ENCODE measurements at places on chromosomes 13 and 19.

- DNase-seq: no peak
Observed at GRCh38 chr13:91544723-91545122, 146.3 kb downstream of the GPC5 start.

DNA sequence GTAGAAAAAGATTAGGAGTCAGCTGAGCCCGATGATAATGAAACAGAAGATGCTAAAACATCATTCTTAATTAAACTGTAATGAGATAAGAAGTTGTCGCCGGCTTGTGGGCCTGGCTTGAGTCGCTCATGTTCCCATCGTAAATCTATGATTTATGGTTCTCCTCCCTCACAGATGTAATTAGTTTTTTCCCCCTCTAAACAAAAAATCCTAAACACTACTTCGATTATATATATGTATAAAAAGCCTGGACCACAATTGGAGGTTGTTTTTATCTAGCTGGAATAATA is 151.3 kb downstream of the PTPRS start:
- DNase-seq: no peak

GRCh38 chr13:48126944-48127830 is 32.3 kb upstream of the MED4 start:
- DNase-seq: no peak

DNA sequence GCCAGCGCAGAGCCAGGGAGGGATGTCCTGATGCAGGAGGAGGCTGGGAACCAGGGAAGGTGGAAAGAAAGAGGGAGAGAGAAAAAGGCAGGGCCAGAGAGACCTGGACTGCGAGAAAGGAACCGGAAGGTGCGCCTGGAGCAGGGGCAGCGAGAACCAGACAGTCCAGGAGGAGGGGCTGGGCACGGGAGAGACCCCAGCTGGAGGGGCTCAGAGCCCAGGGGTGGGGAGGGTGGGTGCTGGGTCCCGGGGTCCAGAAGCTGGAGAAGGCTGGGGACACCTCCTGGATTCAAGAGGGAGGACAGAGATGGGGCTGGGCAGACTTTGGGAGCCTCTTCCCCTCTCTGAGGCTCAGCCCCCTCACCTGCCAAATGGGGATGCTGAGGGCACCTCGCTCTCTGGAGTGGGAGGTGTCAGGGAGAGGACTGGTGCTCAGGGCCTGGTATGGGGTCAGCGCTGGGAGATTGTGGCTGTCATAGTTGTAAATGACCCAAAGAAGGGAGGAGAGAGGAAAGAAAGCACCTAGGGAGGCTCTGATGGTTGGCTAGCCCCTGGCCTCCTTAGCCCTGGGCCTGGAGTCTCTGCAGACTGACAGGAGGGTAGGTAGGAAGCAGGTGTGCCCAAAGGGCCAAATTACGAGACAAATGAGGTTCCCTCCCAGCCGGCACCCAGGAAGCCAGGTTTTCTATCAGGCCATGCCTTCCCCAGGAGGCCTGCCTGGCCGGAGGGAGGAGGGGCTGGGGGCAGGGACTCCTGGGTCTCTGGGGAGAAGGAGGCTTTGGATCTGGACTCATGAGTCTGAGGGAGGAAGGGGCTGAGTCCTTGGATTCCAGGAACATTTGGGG is 1.3 kb upstream of the SPACA6 start:
- no peak for DNase-seq

GRCh38 chr13:104976986-104977385 is 1558.5 kb downstream of the EFNB2 start:
- DNase-seq: no peak

GRCh38 chr13:109361562-109362289 is 424.7 kb downstream of the IRS2 start:
- no peak for DNase-seq

GRCh38 chr13:21742096-21742495 is 71.2 kb downstream of the FGF9 start:
- no peak for DNase-seq

- DNase-seq: no peak
Observed at GRCh38 chr19:19597809-19598306, 20.6 kb downstream of the PBX4 start.

- no peak for DNase-seq
Observed at GRCh38 chr19:37933937-37934358, 26.9 kb downstream of the SIPA1L3 start.

DNA sequence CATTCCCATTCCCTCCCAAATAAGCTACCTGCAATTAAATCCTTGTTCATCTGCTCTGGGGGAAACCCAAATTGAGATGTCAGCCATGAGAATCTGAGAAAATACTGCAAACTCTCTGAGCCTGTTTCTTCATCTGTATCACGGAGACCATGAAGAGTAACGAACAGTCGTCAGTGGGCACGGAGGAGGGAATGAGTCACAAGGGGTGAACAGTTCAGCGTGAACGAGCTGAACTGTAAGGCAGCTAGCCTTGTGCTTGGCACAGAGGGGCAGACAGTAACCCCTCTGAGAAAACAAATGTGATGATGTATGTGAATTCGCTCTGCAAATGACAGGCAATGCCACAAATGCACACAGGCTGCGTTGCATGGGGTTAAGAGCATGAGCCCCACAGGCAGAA is 288.7 kb downstream of the FOXO1 start:
- DNase-seq: peak; percentile 37

DNA sequence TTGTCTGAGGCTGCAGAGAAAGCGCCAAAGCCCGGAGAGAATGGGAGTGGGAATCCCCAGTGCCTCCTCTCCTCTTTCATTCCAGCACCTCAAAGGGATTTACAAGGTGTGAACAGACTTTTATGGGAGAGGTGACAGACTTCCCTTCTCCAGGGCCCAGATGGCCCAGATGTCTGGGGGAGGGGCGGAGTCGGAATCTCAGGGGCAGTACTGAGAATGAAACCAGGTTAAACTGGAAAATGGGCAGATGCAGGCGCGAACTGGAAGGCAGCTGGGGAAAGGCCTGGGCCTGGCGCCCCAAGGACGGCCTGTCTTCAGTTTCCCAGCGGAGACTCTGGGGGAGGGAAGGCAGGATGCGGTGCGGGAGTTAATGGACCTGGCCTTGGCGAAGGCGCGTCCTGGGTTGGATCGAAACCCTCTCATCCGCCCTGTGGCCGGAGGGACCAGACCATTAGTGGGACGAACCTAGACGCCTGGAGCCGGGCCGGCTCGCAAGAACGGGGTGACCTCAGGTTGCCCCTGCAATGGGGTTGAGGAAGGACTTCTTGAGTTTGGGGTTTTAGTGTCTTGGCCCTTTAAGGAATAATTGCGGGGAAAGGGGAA is 592 bp upstream of the TRIP10 start:
- no peak for DNase-seq

GRCh38 chr13:65784088-65784816 is 1445.9 kb downstream of the PCDH9 start:
- no peak for DNase-seq

- DNase-seq: no peak
Observed at GRCh38 chr13:21925720-21926119, 254.8 kb downstream of the FGF9 start.

- DNase-seq: no peak
Observed at GRCh38 chr19:20162821-20163220, 4.2 kb upstream of the ZNF486 start.

- no peak for DNase-seq
Observed at GRCh38 chr13:97885641-97886040, 67.8 kb upstream of the IPO5 start.

- peak; percentile 56 for DNase-seq
Observed at GRCh38 chr19:10603084-10603872, 16.2 kb upstream of the AP1M2 start.

- DNase-seq: no peak
Observed at GRCh38 chr19:45166723-45167252, 6.0 kb upstream of the NKPD1 start.

- DNase-seq: no peak
Observed at GRCh38 chr13:98592362-98592732, 15.4 kb upstream of the STK24 start.

DNA sequence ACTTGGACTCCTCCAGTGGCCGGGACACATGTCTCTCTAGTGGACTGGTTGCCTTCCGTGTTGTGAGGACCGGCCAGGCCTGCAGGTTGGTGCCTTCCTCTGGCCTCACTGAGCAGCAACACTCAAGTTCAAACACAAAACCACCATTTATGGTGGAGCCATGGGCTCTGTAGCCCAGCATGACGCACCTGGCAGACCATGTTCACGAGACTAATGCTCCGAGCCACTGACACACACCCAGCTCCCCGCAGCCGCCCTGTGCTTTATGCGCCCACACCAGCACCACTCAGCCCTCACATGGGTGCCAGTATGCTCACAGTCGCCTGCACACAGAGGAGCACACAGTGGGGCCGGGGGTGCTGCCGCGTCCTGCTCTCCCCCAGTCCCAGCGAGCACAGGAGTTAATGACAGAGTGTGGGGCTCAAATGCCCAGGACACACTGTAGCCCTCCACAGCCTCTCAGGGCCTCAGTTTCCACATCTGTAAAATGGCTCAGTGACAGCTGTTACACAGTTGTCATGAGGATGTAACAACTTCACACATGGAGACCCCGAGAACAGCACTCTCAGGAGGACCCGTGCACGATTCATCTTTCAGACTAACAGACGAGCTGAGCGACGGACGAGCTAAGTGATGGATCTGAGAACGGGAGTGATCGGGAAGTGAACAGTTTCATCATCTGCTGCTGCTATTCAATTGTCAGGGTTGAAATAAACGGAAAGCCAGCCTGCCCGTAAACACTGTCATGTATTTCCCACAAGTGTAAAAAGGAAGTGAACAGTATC is 7.8 kb downstream of the GAS6 start:
- DNase-seq: no peak

- no peak for DNase-seq
Observed at GRCh38 chr13:97459215-97459777, 25.3 kb downstream of the RAP2A start.

GRCh38 chr19:13207846-13208671 is 57.8 kb downstream of the IER2 start:
- no peak for DNase-seq
